Foreskin keratinocyte (primary cell): ENCODE measurements at places on chromosomes 7 and 10. TPM values are rescaled to one million over a fixed set of nuclear protein-coding genes. Genes with fewer than 3 reads are reported as not detected.

IRF5 gene
- 0.81 and 1.1 TPM in 2 replicates for total RNA-seq

HOXA10 gene
- 4.8 and 6.1 TPM in 2 replicates for total RNA-seq

NCF1 gene
- total RNA-seq: 0.07 and 0.32 TPM in 2 replicates

PGAM2 gene
- 0.11 TPM in 1 of 2 replicates, not detected in the other for total RNA-seq

OR2F1 gene
- total RNA-seq: not detected in 2 replicates

CFTR gene
- total RNA-seq: not detected in 2 replicates

C10orf62 gene
- not detected in 2 replicates for total RNA-seq

MICALL2 gene
- total RNA-seq: 19.7 and 20.8 TPM in 2 replicates

LIPJ gene
- total RNA-seq: not detected in 2 replicates

URGCP gene
- total RNA-seq: 27.0 and 27.3 TPM in 2 replicates

OR2A12 gene
- not detected in 2 replicates for total RNA-seq

GDF2 gene
- total RNA-seq: not detected in 2 replicates

BAIAP2L1 gene
- total RNA-seq: 38.0 and 47.6 TPM in 2 replicates

CCL26 gene
- total RNA-seq: not detected in 2 replicates

SLC39A12 gene
- not detected in 2 replicates for total RNA-seq

LFNG gene
- 17.7 and 21.5 TPM in 2 replicates for total RNA-seq

ADARB2 gene
- not detected in 2 replicates for total RNA-seq

XPNPEP1 gene
- total RNA-seq: 58.8 TPM in 2 replicates

MIOS gene
- total RNA-seq: 20.8 and 22.6 TPM in 2 replicates

BMPR1A gene
- total RNA-seq: 26.1 and 26.9 TPM in 2 replicates

NEUROD6 gene
- not detected in 2 replicates for total RNA-seq

LGI1 gene
- not detected in 2 replicates for total RNA-seq

SLC25A40 gene
- 11.4 and 12.7 TPM in 2 replicates for total RNA-seq

PRKAR2B gene
- not detected in 2 replicates for total RNA-seq

CALCR gene
- total RNA-seq: not detected in 2 replicates

PHF14 gene
- 17.8 and 21.2 TPM in 2 replicates for total RNA-seq

KLF14 gene
- total RNA-seq: not detected in 2 replicates

CFAP69 gene
- total RNA-seq: 0.28 and 0.95 TPM in 2 replicates

SPDYE16 gene
- total RNA-seq: not detected in 2 replicates

LAMB1 gene
- total RNA-seq: 179 and 219 TPM in 2 replicates

SPDYE6 gene
- total RNA-seq: not detected in 2 replicates

UCN3 gene
- total RNA-seq: not detected in 2 replicates

NUTM2D gene
- 2.5 and 2.9 TPM in 2 replicates for total RNA-seq

CDHR3 gene
- 1.1 and 1.7 TPM in 2 replicates for total RNA-seq

SEC61G gene
- 212 and 248 TPM in 2 replicates for total RNA-seq

ZNF679 gene
- not detected in 2 replicates for total RNA-seq

LZTS2 gene
- 38.0 and 39.8 TPM in 2 replicates for total RNA-seq

SFRP4 gene
- total RNA-seq: not detected in 2 replicates

GDF10 gene
- not detected in 2 replicates for total RNA-seq

RHOBTB1 gene
- total RNA-seq: 3.4 and 3.7 TPM in 2 replicates

PCLO gene
- total RNA-seq: 4.0 and 4.7 TPM in 2 replicates

VKORC1L1 gene
- 18.0 and 19.1 TPM in 2 replicates for total RNA-seq

SEMA3A gene
- total RNA-seq: 3.2 and 4.6 TPM in 2 replicates

CPA4 gene
- total RNA-seq: 35.4 and 65.2 TPM in 2 replicates

HHEX gene
- not detected in 2 replicates for total RNA-seq

VIM gene
- total RNA-seq: 1,186 and 2,083 TPM in 2 replicates

SRI gene
- total RNA-seq: 158 and 162 TPM in 2 replicates

SEMA3D gene
- total RNA-seq: 8.3 and 10.6 TPM in 2 replicates

EPO gene
- 0.21 and 0.41 TPM in 2 replicates for total RNA-seq
